Activated gamma-delta T cell treated with anti-CD3 and anti-CD28 coated beads, Interleukin-2, amount 50 U/mL, for 16 hours (primary cell): ENCODE measurements at places on chromosomes 7 and 10.

DNA sequence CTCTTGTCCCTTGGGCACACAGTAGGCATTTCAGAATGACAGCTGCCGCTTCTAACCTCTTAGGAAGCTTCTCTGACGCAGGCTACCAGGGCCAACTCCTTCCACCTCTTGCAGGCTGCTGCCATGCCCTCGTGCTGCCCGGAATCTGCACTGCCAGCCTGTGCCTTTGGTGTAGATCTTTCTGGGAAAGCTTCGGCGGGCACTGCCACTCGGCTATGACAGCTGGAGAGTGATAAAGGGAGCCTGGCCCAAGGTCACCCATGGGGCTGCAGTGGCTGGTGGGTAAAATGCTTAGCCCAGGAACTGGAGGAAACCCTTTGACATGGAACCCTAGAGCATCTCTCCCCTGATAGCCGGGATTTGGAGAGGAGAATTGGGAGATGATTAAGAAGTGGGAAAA, 78.0 kb upstream of the C1QL3 start:
- DNase-seq: no peak

GRCh38 chr10:79179164-79179956, 110.6 kb downstream of the ZMIZ1 start:
- no peak for DNase-seq

- no peak for DNase-seq
These were observed 594 bp downstream of the ZNF503 start for GRCh38 chr10:75400771-75401568.

- DNase-seq: no peak
These were observed 103.7 kb downstream of the RBM20 start for GRCh38 chr10:110747609-110748464.

DNA sequence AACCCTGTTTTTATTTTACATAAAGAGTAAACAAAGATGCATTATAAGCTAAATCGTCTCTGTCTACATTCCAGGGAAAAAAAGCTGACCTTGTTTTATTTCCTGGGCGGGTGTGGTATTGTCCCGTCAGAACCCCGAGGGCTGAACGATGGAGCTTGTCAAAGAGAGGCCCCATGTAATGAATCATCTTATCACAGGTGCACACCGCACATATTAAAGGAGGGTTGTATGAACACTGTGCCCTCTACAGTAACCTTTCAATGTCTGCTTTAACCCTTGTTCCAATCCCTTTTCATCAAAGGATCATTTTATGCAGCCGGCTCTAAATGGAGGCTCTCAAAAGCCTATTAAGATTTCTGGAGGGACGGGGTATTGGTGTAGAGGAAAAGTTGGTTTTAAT, 158.5 kb upstream of the YAE1 start:
- DNase-seq: no peak

DNA sequence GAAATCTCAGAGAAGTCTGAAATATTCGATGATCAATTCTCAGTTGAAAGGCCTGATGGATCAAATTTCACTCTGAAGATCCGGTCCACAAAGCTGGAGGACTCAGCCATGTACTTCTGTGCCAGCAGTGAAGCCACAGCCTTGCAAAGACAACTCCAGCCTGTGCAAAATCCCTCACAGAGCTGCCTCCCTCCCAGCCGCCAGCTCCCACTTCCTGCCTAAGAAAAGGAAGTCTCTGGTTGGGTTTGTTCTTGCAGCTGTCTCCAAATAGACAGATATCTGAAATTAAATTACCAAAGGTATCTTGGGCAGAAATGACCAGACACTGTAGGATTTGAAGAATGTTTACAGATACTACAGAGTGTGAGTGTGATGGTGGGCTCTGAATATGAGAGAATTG, 43.4 kb upstream of the PRSS58 start:
- no peak for DNase-seq
